ENCODE measurements at places on chromosomes 4 and X.
A peak's percentile ranks its signal among the peaks of the same experiment; 100 is the strongest.

GRCh38 chr4:604131-604530, 21.2 kb upstream of the PDE6B start:
- no peak for DNase-seq

DNA sequence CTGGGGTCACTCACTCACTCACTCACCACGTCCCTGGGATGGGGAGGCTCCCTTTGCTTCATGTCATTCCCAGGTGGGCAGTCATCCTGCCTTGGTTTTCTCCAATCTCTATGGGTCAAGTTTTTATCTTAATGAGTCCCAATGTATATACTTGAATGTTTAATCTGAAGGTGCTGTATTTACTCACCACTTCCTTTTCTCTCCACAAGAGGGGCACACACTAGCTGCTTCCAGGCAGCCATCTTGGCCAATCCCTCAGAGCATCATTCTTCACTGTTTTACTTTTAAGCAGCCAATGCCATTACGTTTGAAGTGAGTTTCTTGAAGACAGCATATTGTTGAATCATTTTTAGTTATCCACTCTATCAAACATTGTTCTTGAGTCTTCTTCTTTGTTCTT, 153.4 kb upstream of the ARSJ start:
- no peak for DNase-seq

- no peak for DNase-seq
Observed at GRCh38 chrX:124476562-124476961, 130.2 kb downstream of the SH2D1A start.

DNA sequence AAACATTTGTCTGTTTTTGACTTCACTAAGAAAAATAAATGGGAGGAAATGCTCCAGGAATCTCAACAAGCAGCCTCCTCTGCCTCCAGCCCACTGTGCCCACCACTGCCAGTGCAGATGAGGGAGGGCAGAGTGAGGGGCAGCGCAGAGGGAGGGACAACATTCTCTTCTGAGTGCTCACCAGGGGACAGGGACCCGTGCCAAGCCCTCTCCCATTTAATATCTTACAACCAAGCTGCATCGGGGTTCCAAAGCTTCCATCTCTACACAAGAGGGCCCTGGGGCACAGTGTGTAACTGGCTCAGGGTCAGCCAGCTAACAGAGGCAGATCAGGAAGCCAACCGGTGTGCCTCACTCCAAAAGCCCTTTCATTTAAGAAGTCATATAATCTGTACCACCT, 120.4 kb downstream of the NSUN7 start:
- no peak for DNase-seq

- no peak for DNase-seq
Observed at GRCh38 chrX:23372220-23372902, 37.7 kb downstream of the PTCHD1 start.

GRCh38 chr4:3160438-3160837, 86.0 kb downstream of the HTT start:
- DNase-seq = no peak

DNA sequence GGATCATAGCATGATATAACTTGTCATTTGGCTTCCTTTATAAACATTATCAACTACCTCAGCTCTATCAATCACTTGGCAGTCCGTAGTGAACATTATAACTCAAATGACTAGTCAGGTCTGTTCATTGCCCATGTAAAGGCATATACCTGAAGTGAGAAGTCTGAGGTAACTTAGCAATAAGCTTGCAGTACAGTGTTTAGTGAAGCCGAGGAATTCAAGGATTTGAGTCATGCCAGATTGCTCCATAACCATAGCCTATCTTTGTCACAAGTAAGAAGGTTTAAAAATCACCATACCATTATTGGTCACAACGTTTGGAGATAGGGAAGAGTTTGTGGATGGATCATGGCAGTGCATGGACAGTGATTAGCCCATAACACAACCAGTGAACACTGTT, 41.6 kb downstream of the AR start:
- DNase-seq = no peak

DNA sequence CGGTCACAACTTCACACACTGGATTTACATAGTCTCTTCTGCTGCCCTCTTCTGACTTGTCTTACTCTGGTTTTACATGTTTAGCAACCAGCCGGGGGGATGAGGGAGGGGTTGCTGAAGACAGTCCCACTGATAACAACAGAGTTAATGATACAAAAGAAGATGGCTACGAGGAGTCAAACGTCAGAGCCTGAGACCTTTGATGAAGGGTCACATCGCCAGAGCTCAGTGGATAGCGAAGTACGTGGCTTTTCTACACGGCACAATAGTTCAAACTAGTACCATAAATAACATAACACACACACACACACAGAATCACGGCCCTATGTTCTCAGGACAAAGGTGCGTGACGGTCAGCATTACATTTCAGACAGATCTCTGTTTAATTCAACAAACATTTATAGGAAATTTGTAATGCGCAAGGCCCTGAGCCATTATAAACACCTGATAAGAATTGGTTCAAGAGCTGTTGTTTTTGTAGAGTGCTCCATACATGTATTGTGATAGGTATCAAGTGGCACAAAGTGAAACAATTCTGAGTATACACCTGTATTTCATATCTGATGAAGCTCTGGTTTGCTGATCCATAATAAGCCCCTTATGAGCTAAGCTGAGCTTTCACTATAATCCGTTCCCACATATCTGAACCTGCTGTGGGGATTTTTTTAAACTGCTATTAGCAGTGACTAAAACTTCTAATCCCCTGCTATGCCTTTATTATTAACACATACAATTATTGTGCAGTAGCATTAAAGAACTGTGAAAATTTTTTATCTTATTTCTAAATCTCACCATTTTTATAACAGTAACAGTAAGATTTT, 100.0 kb downstream of the NR3C2 start:
- no peak for DNase-seq

DNA sequence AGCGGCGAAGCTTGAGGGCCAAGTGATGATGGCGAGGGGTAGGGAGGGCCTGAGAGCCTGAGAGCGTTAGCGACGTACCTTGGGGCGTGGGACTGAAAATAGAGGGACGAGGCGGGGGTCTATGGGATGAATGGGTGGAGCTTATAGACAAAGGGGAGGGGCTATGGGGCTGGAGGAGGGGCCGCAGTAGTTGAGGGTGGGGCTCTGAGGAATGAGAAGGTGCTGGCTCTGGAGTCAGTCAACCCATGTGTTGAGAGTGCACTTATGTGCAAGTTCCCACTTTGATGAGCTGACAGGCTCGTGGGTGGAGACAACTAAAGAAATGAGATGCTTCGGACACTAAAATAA, 488 bp downstream of the TBC1D25 start:
- peak; percentile 59 for DNase-seq

- no peak for DNase-seq
Observed at GRCh38 chrX:21932292-21933002, 8.1 kb upstream of the SMS start.

GRCh38 chrX:69014200-69014599, 151.1 kb downstream of the PJA1 start:
- DNase-seq = no peak

DNA sequence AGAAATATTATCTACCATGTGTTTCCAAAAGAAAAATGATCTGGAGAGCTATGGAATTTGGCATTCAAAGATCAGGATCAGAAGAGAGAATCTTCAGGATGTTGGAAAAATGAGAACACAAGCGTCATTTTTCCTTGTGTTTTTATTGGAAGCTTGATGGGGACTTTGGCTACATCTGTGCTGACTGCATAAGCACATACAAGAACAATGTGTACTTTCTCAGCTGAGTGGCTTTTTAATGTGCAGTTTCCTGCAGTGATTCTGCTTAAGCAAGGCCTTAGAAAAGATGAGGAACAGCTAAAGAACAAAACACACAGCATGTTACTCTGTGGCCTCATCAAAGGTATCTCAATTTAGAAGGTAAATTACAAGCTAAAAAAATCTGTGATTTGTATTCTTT, 1039.9 kb downstream of the GLUD2 start:
- DNase-seq = no peak

DNA sequence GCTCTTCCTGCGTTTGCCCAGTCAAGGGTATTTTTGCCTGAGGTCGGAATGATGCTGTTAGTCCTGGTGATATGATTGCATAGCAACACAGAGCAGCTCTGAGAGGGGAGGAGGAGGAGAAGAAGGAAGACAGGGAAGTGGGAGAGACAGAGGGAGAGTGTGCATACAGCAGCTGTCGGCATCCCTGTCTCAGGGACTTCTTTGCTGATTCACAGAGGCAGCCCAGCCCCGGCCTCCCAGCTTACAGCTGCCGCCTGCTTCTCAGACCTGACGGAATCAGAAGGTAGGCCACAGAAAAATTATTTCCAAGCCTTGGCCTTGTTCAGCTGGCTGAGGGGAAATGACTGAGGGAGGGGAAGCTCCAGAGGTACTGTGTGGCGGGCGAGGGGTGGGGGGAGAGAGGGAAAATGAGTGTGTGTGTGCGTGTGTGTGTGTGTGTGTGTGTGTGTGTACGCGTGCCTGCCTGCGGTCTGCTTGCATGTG, 319 bp downstream of the DRP2 start:
- peak; percentile 39 for DNase-seq

DNA sequence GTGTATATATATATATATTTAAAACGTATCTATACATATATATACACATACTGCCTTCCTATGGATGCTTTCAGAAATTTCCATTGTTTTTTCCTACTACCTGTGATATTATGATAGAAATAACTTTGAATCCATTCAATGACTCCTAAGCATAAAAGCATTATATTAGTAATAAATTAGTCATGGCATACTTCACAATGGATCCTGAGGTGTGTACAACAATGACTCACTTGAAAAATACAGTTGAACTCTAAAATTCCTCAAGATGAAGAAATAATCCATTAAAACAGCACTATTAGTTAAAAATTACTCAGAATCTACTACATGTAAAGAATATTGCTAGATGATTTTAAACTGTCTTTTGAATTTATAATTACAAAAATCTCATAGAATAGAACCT, 201.1 kb downstream of the STPG2 start:
- no peak for DNase-seq

DNA sequence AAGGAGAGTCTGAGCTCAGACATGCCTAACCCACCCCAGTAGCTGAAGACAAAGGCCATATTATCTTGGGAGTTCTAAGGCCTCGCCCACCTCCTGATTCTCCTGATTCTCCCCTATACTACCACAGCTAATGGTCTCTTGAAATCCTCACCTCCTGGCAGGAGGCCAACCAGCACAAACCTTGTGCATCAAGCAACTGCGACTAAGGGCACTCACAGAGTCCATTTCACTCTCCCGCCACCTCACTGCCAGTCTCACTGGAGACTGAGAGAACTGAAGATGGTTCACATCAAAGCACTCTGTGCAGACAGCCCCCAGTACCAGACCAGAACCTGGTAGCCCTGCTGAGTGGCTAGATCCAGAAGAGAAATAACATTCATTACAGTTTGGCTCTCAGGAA, 102.1 kb upstream of the KLF8 start:
- DNase-seq = no peak

DNA sequence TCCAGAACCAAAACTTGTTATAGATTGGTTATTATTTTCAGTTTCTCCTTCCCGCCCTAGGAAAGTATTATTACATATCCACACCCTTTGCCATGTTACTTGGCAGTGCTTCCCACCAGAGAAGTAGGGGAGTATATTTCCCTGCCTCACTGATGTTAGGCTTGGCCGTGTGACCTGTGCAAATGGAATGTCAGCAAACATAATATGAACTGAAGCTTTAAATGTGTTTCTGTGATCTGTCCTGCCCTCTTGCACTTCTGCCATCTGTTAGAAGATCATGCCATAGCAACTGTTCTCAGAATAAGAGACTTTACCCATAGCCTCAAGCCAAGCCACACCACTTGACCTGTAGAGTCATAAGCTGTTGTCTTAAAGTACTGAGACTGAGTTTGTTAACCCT, 36.7 kb upstream of the NEUROG2 start:
- DNase-seq = peak; percentile 16

- peak; percentile 54 for DNase-seq
Observed at GRCh38 chr4:95549246-95550114, 707 bp upstream of the UNC5C start.

DNA sequence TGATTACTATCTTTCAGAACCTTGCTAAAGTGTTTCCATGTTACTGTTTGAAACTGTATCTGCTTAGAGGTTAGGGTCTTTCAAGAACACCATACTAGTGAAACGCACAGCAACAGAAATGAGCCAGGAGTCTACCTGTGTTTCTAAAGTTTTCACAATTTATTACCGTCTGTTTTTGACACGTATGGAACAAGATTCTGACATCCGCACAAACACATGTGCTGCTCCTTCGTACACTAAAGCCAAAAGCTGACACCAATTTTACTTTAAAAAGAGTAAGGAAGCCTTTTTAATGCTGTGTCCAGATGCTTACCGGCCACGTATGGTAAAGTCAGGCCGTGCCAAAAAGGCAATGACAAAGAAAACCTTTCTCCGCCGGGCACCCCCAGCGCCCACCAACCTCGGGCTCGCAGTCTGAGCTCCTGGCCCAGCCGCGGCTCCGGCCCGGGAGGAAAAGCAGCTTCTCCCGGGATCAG, 532 bp downstream of the RPS4X start:
- no peak for DNase-seq

DNA sequence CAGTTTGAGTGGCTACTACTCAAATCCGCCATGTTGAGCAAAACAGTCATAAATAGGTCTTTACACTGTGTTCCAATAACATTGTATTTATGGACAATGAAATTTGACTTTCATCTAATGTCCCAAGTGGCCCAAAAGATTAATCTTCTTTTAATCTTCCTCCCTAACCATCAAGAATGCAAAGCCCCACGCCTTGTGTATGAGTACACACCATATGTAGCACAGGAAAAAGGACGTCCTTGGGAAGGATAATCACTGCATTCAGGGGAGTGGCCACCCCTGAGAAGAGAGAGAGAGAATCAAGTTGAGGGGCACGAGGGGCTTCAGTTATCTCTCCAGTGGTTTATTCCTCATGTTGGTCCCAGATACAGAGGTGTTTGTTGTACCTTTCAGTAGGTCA, 33.1 kb downstream of the RBM47 start:
- DNase-seq = no peak

DNA sequence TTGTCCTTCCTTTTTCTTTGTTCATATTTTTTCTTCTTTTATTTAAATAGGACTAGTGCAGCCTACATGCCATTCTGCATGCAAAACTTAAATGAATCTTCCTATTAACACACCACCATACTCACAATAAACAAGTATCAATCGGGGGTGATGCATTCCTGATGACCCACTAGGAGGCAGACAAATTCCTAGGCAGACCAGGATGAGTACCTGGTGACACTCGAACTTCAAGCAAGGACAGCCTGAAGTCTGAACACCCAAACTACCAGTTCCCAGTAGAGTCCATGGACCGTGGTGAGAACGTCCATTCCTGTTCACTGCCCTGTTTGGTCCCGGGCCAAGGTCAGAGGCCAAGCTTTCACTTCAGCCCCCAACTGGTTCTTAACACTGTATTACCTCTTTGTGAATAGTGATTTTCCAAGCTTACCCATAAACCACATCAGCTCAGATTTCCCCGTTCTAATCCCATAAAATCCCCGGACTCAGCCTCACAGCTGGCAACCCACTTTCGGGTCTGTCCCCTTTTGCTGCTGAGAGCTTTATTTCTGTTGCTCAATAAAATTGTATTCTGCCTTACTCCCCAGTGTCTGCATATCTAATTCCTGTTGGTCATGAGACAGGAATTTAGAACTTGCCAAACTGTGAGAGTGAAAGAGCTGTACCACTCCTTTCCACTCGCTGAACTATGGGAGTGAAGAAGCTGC, 1286.6 kb downstream of the FSTL5 start:
- DNase-seq = no peak

All from femur (tissue), 1 donor.